Astrocyte of the cerebellum (primary cell): ENCODE measurements at places on chromosomes 16 and 17.

DNA sequence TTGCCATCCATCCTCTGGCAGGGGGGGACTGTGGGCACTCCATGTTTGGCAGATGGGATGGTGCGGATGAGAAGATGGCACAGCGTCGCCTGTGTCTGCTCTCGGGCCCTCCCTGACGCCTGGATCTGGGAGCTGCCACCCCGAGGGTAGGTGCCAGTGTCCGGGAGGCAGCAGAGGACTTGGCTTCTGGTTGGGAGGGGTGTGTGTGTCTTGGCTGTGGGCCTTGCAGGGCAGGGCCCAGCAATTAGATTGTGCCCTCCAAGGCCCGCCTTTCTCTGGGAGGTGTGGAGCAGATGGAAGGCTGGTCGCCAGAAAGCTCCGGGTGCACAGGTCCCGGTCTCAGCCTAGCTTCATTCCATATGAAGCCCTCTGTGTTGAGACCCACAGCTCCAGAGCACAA, 1.4 kb downstream of the RAP1GAP2 start:
- DNase-seq = no peak

- DNase-seq = no peak
Measured at GRCh38 chr16:85394456-85395206, 218.5 kb upstream of the GSE1 start.

DNA sequence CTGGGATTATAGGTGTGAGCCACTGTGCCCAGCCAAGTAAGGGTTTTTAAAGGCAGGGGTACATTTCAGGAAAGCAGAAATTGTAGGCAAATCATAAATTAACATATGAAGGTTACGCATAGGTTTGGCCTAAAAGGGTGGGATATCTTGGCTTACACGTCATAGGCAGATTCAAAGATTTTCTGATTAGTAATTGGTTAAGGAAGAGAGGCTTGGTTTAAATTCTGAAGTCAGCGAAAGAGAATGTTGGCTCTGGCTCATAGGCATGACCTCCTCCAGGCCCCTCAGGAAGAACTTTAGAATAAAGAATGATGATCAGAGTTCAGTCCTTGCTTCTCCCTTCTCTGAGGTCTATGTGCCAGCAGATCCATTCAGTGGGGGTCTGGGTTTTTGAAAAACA, 124.8 kb upstream of the RBBP6 start:
- no peak for DNase-seq

DNA sequence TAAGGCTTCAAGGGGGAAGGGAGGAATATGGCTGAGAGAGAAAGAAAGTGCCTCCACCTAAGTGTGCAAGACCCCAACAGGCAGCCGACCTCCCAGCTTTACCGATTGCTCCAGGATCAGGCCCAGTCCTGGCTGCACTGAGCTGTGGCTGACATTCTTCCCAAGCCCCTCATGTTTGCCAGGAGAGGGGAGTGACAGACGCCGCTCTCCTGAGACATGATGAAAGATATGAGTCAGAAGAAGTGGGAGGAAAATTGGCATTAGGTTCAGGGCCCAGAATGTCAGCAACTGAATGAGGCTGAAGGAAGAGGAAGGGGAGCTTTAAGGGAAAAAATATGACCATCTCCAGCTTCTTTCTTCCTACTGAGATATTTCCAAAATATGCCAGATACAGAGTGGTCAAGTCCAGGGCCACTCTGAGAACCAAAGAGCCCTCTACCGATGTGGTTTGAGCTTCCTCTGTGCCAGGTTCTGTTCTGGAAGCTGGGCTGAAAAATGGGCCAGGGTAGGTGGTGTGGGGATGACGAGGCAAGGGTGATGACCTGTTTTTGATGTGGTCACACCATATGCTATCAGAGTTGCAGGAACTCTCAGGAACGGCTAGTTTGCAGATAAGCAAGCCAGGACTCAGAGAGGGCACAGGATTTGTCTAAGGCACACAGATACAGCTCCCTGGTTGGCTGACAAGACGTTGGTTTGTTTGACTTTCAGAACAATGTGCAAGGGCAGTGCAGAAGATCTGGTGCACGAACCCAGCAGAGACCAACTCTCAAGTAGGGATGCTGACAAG, 176.7 kb downstream of the SOX9 start:
- no peak for DNase-seq

DNA sequence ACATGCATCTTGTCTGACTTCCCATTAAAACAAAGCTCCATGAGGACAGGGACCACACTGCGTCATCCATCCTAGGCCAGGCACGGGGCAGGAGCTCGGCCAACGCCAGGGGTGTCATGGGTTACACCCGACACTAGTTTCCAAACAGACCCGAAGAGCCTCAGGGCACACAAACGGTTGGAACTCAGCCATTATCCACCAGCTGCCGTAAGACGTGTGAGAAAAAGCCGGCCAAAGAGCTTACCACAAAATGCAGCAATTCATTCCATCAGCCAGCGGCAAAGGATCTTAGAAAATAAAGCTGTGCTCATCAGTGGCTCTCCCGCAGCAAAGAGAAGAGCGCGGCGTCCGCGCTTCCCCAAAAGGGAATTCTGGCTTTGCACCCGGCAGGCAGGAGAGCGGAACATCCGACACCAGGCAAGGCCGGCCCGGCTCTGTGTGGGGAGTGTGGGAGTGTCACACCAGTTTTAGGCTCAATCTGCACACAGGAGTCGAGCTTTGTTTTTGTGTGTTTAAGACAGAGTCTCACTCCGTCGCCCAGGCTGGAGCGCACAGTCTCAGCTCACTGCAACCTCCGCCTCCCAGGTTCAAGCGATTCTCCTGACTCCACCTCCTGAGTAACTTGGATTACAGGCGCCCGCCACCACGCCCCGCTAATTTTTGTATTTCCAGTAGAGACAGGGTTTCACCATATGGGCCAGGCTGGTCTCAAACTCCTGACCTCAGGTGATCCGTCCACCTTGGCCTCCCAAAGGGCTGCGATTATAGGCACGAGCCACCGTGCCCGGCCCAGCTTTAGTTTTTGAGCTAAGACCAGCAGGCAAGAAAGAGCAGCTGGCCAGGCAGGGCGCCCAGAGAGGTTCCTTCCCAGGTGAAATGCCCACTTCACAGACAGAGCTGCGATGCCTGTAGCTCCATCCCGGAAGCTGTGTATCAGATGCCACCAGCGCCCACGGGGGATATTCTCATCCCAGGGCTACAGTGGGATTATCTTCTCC, 1.5 kb downstream of the SLC38A8 start:
- DNase-seq = no peak

- no peak for DNase-seq
Measured at GRCh38 chr17:34156741-34157589, 98.1 kb upstream of the CCL2 start.
